Renal cortex interstitium (tissue), 15 donors: ENCODE measurements at places on chromosomes 6 and 20. TPM values are rescaled to one million over a fixed set of nuclear protein-coding genes. Genes with fewer than 3 reads are reported as not detected.

Gene OLIG3
- not detected for polyA plus RNA-seq

Gene SLC17A3
- polyA plus RNA-seq: 0.74 TPM

Gene EBF4
- 31.8 TPM for polyA plus RNA-seq

Gene PDE7B
- polyA plus RNA-seq: 8.5 TPM

Gene FAM162B
- 8.2 TPM for polyA plus RNA-seq

Gene NKX2-4
- polyA plus RNA-seq: not detected

Gene MEP1A
- polyA plus RNA-seq: not detected

Gene NRSN1
- 0.78 TPM for polyA plus RNA-seq

Gene RPS6KA2
- 29.5 TPM for polyA plus RNA-seq

Gene COL9A3
- 20.8 TPM for polyA plus RNA-seq

Gene COL12A1
- 106 TPM for polyA plus RNA-seq

Gene PPP1R16B
- polyA plus RNA-seq: 7.5 TPM

Gene SYNDIG1
- 8.2 TPM for polyA plus RNA-seq

Gene CAGE1
- polyA plus RNA-seq: 0.08 TPM
